Renal pelvis (tissue), 12 donors: ENCODE measurements at places on chromosomes 2 and 18.
A peak's percentile ranks its signal among the peaks of the same experiment; 100 is the strongest.

DNA sequence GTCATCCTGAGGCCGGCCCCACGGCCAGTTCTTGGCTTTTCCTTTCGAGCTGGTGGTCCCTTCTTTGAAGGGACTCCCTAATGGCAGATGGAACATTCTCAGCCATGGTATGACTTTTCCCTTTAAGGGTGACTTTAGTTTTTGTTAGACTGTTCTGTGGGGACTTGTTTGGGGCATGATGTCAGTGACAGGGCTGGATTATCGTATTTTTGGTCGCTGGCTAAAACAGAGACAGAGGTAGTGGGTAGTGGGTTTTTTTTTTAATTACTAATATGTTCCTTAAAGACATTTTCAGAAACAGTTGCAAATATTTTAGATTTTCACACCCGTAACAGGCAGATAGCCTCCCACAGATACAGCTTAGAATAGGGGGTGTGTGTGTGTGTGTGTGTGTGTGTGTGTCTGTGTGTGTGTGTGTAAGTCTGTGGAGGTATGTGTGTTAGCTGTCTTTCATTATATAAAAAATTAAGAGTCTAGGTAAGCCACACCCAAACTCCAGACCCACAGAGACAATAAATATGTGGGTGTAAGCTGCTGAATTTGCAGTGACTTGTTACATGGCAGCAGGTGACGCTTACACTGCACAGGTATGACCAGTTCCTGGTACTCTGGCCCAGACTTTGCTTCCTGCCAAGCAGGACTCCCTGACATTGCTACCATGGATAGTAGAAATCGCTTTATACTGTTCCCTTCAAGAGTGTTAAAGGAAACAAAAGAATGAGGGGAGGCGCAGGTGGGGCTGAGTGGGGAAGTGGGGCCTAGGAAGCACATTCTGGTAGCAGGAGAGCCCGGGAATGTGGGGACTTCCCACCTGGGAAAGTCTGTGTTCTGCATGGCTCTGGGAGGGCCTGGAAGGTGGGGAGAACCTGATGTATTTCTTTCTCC lies 20.9 kb downstream of the NCK2 start:
- DNase-seq, result no peak

DNA sequence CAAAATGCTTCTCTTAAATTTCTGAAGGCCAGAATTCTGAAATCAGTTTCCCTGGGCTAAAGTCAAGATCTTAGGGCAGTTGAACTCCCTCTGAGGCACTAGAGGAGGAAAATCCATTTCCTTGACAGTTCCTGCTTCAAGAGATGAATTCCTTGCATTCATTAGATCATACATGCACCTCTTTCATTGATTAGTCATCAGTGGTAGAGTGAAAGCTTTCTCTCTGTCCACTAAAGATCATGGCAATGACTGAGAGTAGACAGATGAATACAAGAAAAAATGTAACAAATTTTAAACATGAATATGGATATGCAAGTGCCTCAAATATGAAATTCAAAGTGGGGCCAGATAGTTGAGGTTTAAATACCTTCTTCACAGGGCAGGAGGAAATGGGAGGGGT lies 693.4 kb upstream of the TMEFF2 start:
- DNase-seq, result no peak

- no peak for DNase-seq
Observed at GRCh38 chr2:199594443-199594842, 136.7 kb upstream of the SATB2 start.

DNA sequence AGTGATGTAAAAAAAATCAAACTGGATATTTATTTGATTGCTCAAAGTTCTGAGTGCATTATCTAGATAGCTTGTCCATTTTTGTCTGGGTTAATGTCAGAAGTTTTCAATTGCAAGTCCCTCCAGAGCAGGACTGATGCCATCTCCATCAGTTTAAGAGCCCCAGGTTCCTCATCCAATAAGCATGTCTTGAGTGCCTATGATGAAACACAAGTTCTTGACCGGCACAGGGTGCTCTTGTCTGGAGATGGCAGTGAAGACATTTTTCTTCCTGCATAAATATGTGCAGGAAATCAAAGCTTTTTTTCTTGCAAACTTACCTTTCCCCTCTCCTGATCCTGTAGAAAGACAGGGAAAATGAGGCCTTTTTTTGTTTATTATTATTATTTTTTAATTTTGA lies 31.9 kb downstream of the CAVIN2 start:
- DNase-seq, result no peak

DNA sequence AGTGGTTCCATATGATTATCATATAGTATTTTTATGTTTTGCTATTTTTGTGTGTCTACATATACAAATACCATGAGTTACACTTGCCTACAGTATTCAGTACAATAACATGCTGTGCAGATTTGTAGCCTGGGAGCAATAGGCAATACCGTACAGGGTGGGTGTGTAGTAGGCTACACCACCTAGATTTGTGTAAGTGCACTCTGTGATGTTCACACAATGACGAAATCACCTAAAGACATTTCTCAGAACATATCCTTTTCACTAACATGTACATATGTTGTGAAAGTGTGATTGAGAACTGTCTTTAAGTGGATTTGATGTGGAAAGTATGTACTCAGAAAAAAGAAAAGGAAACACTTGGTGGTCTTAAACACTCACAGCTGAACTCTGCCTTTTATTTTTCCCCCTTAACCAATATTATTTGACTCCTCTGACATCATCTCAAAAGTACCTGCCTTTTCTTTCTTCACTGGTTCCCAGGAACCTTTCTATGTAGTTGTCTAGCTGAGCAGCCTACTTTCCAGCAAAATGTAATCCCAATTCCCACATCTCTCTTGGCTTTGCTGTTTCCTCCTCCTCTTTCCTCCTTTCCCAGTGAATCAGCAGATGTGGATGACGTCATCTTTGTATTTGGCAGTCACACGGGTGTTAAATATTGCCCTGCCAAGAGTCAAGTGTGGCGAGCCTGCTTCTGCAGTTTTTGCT lies 47.7 kb downstream of the OSBPL6 start:
- peak; percentile 60 for DNase-seq

GRCh38 chr2:241909769-241910168 lies 40.2 kb downstream of the RTP5 start:
- DNase-seq, result no peak

- DNase-seq, result no peak
Observed at GRCh38 chr2:69997015-69997830, 35.8 kb upstream of the ASPRV1 start.
